ENCODE measurements at places on chromosomes 16 and 17.
A peak's percentile ranks its signal among the peaks of the same experiment; 100 is the strongest.

- DNase-seq: no peak
These were observed 56.3 kb upstream of the SMIM36 start for GRCh38 chr17:55567240-55568214.

DNA sequence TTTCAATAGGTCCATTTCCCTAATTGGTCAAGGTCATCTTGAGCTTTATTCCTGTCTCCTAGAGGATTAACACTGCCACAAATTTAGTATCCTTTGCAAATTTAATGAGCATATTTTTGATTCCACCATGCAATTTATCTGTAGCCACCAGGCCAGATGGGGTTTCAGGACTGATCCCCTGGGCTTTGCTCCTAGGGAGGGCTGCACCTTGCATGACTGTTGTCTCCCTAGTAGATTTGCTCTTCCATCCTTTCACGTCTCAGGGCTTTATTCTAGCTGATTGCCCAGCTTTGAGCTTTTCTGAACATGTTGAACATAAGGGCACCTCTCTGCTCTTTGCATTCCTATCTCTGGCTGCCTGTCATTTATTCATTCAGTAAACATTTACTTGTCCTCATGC, 7.7 kb upstream of the KCNH6 start:
- DNase-seq: no peak

GRCh38 chr16:16144416-16144815, 78.9 kb downstream of the ABCC6 start:
- no peak for DNase-seq

- no peak for DNase-seq
These were observed 401.3 kb downstream of the ZFHX3 start for GRCh38 chr16:72646615-72647014.

GRCh38 chr17:77358801-77359200, 218.0 kb downstream of the SEC14L1 start:
- DNase-seq: no peak

DNA sequence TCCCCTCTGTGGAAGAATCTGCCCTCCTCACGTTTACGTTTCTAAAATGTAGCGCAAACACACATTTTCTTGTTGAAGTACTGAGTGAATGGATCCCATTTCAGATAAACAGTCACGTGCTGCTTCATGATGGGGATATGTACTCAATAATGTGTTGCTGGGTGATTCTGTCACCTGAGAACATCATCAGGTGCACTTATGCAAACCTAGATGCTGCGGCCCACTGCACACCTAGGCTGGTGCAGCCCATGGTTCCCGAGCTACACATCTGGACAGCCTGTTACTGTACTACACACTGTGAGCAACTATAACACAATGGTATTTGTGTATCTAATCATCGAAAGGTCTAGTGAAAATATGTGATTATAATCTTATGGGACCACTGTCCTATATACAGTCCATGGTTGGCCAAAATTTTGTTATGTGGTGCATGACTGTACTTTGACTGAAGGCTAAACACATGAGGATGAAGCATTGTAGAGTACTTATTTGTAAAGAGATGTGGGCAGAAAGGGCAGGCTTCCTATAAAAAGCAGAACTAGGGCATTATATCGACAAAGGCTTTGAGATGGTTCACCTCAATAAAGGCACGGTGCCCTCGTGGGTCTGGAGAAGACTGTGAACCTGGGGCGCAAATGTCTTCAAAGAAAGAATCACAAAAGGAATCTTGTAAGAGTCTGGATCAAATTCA, 26.3 kb downstream of the MARF1 start:
- no peak for DNase-seq

DNA sequence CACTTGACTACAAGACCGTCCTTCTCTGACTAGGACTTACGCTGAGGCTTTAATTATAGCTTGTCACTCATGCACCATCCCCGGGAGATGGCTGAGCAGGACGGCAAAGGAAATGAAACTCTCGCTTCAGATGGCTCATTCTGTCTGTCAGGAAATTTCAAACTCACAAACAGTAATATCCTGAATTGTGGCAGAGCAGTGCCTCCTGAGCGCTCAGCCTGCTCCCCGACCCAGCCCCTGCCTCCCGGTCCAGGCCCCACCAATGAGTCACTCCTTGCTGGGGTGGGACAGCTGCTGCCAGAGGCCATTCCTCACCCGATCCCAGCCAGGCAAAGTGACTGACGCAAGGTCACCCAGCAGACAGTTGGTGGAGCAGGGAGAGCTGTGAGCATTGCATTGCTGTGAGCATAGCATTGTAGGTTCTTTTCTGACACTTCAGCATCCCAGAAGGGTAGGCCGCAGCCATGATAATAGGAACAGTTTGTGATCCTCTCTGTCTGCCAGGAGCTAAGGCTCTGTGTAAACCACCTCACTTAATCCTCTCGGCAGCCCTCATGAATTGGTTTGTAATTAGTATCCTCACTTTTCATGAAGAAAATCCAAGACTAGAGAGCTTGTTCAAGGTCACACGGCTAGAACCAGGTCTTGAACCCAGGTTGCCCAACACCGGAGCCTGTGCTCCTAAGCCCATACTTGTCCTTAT, 20.9 kb downstream of the CCDC182 start:
- DNase-seq: no peak

GRCh38 chr16:73543970-73544599, 496.2 kb upstream of the ZFHX3 start:
- DNase-seq: no peak

DNA sequence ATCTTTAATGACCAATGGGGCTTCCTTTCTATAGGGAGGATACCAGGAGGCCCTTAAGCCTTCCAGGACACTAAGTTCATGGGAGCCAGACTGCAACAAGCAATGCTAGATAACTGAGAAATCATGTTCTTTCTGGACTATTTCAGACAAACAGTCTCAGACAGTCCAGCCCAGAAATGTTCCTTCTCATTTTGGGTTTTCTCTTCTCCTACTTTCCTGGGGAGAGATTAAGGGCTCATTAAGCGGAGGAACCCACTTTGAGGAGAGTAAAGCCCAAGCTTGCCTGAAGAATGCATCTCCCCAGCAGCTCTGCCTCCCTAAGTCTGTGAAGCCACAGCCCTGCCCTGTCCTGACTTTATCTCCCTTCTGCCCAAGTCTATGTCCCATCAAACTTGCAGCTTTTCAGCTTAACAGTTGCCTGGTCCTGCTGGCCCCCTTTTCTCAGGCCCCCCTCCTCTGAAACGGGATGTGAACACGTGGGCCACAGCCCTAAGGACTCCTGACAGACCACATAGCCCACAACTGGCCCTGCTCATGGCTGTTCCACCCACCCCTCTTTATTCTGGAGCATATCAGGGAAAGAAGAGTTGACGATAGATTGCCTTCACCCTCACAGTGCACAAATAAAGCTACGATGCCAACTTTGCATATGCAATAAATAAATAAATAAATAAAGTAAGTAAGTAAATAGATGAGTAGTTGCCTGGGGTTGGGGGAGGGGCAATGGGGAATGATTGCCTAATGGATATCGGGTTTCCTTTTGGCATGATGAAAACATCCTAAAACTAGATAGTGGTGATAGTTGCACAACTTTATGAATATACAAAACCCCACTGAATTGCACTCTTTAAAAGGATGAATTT, 111.0 kb downstream of the N4BP1 start:
- DNase-seq: no peak

DNA sequence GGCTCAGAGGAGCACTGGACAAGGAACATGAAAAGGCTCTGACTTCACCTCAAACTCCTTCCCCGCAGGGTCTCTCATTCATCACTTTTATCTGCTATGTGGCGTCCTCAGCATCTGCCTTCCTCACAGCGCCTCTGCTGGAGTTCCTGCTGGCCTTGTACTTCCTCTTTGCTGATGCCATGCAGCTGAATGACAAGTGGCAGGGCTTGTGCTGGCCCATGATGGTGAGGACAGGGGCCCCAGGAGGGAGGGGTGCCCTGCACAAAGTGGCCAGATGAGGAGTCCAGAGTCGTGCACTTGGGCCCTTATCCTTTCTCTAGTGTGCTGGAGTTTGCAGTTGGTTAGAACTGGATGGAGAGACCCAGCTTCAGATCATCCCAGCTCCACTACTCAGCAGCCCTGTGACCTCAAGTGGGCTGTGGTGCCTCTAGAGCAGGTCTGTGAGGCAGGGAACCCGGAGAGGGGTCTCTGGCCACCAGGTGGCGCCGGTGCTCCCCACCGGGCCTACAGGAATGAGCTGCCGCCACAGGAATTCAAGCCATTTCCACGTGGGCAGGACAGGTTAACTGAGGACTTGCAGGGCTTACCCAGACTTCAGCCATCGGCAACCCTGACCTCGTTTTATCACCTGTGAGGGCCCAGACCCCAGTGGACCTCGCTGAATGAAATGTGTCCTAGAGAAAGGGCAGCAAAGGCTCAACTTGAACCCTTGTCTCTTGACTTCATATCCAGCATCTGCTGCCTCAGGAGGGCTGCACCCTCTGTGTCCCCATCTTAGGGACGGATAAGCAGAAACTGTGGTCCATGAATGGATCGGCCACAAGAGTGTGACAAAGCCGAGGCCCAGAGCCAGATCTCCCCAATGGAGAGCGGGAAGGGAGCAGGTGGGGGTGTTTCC, 4.0 kb downstream of the CMTM3 start:
- peak; percentile 70 for DNase-seq

DNA sequence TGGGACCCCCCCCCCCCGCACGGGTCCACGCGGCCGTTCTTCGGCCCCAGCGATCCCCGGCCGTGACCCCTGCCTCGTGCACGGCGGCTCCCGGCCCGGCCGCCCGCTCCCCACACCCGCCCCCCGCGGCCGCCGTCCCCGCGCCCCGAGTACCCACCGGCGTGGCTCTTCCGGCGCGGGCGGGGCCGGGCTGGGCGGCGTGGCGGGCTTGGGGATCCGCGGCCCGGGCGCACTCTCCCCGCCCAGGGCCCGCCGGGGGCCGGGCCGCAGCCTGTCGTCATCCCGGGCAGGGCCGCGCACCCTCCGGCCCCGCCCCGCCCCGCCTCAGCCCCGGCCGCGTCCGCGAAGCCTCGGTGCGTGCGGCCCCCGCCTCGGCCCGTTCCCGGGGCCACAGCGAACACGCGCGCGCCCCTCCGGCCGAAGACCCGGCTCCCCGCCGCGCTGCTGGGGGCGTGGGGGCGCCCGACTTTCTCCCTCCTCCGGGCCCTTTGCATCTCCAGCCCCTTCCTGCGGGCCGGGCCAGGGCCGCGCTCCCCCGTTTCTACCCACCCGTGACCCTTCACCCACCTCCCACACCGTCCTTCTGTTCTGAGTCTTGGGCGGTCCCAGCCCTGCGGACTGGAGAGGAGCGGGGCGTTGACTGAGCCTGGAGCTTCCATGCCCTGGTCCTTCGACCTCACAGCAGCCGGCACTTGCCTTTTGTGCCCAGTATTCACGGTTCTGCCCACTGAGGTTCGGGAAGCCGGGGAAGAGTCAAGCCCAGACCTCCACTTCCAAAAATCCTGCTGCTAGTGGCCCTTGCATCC, 840 bp downstream of the MYO1C start:
- no peak for DNase-seq

DNA sequence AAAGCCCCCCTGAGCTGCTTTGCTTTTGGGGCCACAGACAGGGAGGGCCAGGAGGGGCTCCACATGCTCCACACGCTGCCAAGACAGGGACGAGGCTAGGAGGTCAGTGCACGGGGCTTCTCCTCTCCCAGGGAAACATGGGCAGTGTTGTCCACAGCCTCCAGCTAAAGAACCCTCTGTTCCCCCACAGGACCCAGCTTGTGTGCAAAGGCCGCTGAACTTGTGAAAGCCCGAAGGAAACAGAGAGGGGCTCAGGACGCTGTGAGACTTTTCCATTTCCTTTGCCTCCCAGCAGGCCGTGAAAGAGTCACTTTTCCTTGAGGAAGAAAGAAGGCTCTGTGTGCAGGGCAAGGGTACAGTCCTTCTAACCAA, 9.7 kb downstream of the CDRT4 start:
- no peak for DNase-seq

DNA sequence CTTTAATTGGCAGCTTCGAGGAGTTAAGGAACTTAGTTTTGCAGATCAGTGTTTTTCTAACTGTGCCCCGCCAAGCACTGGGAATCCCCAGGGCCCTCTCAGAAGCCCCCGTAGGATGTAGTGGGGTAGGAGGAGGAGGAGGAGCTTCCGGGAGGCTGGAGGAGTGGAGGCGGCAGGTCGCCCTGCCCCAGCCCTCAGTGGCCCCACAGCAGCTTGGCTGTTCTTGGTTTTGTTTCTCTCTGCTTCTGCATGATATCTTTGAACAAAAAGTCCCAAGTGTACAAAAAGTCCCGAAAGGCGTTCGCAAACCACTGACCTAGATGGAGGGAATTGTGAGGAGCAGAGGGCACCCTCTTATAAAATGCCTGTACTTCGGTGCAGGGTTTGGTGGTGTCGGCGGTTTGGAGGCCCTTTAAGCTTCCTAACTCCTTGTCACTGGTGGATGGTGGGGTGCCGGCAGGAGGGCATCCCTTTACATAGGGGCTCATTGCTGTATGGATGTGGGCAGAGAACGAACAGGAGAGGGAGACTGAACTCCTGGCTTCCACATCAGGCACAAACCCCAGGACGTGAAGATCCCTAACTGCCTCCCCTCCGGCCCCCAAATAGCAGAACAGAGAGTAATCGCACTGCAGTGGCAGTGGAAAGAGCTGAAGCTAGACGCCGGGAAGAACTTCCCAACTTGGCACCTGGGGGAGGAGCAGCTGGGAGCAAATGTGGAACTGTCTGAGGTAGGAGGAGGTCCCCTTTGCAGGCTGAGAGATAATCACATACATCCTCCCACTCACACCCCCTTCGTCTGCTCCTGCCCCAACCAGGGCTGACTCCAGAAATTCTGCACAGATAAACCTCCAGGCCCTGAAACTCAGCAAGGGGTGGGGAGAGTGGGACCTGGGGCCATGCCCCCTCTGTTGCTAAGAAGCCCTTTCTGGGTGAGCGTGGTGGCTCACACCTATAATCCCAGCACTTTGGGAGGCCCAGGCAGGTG, 20.1 kb downstream of the EPOP start:
- no peak for DNase-seq
